Activated CD4-positive, alpha-beta T cell treated with anti-CD3 and anti-CD28 coated beads, Interleukin-2, amount 10 ng/mL, durations not matched to agents 7 days and 5 days (primary cell): ENCODE measurements at places on chromosomes 2 and 18.

GRCh38 chr18:76429262-76430126, 65.5 kb downstream of the ZNF516 start:
- DNase-seq, result no peak

- no peak for DNase-seq
These were observed 10.7 kb upstream of the TAF1B start for GRCh38 chr2:9832586-9832985.

- no peak for DNase-seq
These were observed 30.6 kb upstream of the RPRM start for GRCh38 chr2:153509133-153509532.

DNA sequence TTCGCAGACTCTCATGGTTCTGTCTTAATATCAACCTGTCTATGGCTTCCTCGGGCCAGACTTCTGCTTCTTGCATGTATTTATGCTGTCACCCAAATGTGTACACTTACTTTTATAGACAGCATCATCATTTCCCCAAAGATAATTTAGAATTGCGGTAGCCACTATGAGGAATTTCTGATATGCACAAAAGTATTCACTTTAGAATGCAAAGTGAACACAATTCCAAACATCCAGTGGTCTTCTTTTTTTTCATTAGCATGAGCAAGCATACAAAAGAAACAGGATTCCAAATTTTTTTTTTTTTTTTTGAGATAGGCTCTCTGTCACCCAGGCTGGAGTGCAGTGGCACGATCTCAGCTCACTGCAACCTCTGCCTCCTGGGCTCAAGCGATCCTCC, 21.0 kb upstream of the MCFD2 start:
- no peak for DNase-seq

- DNase-seq, result no peak
These were observed 436.2 kb upstream of the SMIM21 start for GRCh38 chr18:75863696-75864095.

- no peak for DNase-seq
These were observed 7.6 kb downstream of the ESPNL start for GRCh38 chr2:238107525-238108422.

DNA sequence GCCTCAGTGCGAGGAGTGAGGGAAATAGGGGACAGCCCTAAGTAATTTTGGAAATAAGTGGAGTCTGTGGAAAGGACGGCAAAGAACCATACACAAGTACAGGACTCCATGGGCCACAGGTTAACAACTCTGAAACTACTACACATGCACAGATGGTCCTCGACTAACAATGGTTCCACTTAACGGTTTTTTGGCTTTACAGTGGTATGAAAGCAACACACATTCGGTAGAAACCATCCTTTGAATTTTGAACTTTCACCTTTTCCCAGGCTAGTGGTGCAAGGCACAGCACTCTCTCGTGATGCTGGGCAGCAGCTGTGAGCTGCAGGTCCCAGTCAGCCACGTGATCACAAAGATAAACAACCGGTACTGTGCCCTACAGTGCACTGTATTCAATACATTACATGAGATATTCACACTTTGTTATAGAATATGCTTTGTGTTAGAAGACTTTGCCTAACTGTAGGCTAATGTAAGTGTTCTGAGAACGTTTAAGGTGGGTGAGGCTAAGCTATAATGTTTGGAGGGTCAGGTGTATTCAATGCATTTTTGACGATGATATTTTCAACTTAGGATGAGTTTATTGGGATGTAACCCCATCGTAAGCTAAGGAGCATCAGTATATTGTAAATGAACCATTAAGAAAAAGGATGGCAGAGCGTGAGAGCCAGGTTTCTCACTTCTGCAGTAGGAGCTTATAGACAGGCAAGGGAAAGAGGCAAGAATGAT, 44.6 kb downstream of the TBC1D8 start:
- DNase-seq, result no peak

DNA sequence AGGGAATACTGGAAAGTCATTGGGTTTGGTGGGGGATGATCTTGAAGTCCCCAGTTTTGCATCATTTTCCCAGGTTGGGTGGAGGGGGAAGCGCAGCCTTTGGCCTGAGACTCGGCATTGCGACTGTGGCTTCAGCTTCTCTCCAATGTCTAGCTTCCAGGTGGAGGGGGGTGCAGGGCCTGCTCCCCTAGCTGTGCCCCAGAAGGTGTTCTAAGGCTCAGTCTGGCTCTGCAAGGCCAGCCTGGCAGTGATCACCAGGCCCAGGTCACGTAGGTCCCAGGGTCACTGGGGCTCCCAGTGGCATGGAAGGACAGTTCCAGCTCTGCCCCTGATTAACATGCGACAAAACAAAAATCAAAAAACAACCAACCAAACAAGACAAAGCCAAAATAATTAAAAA, 56.9 kb upstream of the HAAO start:
- DNase-seq, result no peak

DNA sequence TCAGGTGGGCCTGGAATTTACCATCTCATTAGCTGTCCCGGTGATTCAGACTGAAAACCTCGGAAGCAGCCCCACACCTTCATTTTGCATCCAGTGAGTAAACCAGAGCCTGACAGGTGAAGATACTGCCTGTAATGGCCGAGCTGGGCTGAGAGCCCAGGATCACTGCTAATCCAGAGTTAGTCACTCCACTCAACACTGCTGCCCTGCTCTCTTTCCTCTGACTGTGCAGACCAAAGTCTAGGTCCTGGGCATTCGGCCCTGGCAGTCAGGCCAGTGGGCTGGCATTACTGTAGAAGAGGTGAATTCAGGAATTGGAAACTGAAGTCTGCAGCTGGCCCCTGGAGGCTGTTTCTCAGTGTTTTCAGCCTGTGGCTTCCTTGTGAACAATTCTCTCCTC, 44.3 kb downstream of the TMEM17 start:
- no peak for DNase-seq

DNA sequence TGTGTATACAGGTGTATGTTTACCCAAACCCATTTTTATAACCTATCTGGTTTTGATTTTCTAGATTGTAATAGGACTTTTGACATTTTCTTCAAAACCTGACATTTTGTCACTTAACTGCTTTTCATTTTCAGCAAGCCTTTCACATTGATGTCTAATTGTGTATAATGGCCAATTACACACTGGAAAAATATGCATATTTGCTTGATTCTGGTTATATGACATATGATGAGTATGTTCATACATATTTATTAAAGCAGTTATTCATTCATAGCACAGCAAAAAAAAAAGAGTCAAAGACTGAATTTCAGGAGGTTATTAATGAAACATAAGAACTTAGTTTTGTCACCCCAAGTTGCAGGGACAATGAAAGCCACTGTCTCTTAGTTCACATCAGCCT, 307.7 kb upstream of the TNP1 start:
- DNase-seq, result no peak

DNA sequence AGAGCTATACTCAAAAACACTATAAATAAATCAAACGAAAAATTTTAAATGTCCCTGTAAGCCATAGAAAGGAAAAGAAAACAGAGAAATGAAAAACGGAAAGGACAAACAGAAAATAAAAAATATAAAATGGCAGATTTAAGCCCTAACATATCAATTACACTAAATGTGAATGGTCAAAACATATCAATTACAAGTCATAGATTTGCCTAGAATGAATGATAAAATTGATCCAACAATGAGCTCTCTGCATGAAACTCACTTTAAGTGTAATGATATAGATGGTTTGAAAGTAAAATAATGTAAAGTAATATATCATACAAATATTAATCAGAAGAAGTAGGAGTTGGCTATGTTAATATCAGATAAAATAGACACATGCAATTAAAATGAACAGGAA, 54.2 kb upstream of the TCF4 start:
- no peak for DNase-seq

GRCh38 chr2:60826111-60826510, 55.3 kb upstream of the REL start:
- DNase-seq, result no peak

DNA sequence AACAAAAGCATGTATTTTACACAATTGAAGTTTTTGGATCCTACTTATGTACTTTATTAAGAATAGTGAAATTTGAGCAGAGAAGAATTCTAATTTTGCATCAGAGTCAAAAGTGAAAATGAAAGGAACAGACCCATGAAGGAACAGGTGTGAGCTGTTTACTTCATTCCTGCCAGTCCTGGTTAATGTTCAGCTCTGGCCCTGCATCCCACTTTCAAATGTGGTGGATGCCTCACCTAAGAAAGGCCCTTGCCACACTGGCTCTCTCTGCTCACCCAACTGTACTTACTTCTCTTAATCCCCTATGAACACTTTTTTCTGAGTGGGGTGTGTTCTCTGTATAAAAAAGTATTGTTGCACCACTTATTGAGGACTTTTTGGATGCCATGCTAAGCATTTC, 22.2 kb downstream of the FAM110C start:
- DNase-seq, result peak; percentile 17

DNA sequence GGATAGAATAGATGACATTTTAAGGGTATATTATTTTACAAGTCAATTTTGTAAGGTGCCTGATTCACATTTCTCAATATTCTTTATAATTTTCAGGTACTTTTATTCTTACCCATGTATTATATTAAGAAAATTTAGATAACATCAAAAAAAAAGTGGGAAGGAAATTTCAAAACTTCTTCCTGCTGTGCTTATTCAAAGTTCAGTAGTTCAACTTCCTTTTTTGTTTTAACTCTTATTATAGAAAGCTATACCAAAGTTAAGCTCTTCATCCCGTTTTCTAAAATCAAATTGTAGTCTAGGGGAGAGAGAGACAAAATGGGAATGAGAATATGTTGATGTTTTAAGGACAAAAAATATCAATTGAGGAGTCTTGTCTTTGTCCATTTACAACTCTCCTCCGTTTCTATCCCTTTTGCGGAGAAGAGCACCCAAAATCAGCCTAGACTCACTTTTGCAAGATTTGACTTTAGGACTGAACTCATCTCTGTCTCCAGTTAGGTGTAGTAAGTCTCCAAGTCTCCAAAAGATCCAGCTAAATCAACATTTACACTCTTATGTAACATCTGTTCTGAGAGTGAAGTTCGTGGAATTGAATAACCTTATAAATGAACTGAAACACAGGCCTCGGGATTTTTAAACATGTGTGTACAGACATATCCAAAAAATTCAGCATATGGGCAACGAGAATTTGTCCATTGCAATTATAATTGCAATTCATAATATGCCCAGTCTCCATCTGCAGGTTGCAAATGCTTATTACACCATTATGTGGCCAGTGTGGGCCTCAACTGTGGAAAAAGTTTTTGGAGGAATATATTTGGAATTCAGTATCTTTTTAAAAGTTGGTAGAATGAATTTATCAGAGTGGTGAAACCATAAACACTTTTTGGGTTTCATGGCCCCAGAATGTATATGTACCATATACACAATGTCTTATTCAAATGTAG, 23.9 kb downstream of the FAM124B start:
- DNase-seq, result no peak

GRCh38 chr2:120441744-120442471, 96.0 kb downstream of the INHBB start:
- no peak for DNase-seq

DNA sequence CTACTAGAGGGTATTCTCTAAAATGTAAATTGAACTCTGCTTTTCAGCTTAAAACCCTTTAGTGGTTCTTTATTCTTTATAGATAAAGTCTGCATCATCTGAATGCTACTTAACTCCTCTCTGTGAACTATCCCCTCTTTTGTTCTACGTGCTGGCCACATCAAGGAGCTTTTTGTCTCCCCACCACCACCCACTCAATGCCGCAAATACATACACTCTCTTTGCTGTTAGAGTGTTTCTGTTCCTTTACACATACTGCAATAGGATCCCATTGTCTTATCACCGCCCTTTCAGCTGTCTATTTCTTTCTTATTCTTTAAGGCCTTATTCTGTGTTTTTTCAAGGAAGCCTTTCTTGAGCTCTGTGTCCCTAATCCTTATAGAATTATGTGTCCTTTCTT, 83.3 kb downstream of the EML4 start:
- DNase-seq, result no peak

GRCh38 chr2:10395893-10396292, 52.2 kb downstream of the ODC1 start:
- DNase-seq, result no peak

GRCh38 chr18:2963048-2963447, 49.9 kb downstream of the LPIN2 start:
- peak; percentile 53 for DNase-seq

DNA sequence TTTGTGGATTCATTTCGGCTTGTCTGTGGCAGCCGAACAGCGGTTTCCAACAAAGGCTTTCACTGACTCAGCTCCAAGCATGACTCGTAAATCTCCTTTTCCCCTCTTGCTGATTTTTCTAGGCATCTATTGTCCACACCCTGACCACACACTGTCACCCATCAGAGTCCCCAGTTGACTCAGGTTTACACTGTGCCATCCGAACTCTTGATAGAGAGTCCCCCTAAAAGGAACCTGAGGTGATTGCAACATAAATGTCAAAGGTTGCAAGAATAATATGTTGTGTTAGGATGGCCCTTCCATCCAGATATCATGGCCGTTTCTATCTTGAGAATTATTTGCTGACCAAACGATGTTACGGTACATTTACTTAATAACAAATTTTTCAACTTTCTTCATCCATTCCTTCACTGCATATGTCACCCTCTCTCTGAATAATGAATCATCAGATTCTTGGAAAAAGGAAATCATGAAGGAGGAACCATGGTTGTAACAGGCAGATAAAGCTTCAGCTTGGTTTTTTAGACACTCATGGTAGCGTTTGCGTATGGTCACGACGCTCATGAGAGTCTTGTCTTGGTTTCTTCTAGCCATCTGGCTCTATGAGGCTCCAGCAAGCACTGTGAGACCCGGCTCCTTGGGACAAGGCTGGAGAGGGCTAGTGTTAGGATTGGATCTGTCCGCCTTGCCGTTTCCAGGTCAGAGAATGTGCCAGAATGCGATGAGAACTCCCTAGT, 72.1 kb downstream of the NPAS2 start:
- no peak for DNase-seq
